ENCODE measurements at places on chromosomes 1 and 21.

GRCh38 chr21:45130324-45130774, 56.0 kb downstream of the ADARB1 start:
- DNase-seq = no peak

- no peak for DNase-seq
Measured at GRCh38 chr1:63004868-63005267, 220.9 kb downstream of the ATG4C start.

- no peak for DNase-seq
Measured at GRCh38 chr1:10193288-10193687, 17.1 kb upstream of the KIF1B start.

- no peak for DNase-seq
Measured at GRCh38 chr21:15162921-15163320, 98.1 kb upstream of the NRIP1 start.

- peak; percentile 21 for DNase-seq
Measured at GRCh38 chr1:234927971-234928640, 200.5 kb downstream of the TOMM20 start.

- peak; percentile 66 for DNase-seq
Measured at GRCh38 chr1:87329051-87329525, 408 bp downstream of the LMO4 start.

GRCh38 chr1:235292790-235293189, 35.2 kb downstream of the ARID4B start:
- no peak for DNase-seq
